ENCODE measurements at places on chromosomes 5 and 9.

- no peak for DNase-seq
Observed at GRCh38 chr9:13377171-13377925, 97.9 kb upstream of the MPDZ start.

DNA sequence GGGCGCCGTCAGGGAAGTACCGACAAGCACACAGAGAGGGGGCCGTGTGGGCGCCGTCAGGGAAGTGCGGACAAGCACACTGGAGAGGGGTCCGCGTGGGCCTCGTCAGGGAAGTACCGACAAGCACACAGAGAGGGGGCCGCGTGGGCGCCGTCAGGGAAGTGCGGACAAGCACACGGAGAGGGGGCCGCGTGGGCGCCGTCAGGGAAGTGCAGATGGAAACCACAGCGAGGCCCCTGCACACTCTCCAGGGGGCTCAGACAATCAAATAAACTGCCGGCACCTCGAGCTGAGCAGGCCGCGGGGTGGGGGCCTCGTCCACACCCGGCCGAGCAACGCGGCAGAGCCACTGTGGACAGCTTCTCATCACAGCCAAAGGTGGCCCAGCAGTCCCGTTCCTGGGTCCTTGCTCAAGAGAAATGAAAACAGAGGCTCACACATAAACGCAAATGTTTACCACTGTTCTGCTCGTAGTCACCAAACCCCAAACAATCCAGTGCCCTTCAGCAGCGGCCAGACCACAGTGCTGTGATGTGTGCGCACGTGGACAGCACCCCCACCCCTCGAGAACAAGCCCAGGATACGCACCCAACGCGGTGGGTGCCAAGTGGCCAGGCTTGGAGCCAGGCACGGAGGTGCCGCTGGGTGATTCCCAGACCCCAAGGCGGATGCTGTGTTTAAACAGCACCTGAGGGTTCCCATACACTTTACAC is 24.7 kb downstream of the TPPP start:
- no peak for DNase-seq

DNA sequence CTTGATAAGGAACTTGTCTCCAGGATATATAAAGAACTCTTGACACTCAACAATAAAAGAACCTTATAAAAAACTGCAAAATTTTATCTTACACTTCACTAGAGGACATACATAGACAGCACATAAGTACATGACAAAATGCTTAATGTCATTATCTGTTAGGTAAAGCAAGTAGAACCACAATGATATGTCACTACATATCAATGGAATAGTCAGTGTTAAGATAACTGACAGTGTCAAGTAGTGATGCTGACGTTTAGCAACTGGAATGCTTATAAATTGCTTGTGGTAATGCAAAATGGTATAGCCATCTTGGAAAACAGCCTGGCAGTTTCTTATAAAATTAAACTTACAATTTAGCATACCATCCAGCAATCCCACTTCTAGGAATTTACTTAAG is 314.1 kb downstream of the KDM4C start:
- DNase-seq, result no peak

DNA sequence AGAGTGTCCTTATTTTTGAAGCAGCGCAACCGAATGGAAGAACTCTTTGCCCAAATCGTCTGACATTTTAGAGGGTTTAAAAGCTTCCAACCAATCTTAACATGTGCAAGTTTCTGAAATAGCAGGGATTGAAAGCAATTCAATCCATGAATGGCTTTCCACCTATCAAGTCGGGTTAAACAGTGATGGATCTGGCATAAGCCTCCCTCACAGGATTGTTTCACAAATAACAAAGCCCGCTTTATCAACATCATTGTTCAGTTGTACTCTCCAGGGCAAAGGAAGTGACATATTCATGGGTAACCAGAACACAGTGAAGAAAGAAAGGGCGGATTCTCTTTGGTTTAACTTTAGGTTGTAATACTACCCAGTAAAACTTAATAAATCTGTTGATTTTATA is 497.3 kb downstream of the MTRR start:
- no peak for DNase-seq

DNA sequence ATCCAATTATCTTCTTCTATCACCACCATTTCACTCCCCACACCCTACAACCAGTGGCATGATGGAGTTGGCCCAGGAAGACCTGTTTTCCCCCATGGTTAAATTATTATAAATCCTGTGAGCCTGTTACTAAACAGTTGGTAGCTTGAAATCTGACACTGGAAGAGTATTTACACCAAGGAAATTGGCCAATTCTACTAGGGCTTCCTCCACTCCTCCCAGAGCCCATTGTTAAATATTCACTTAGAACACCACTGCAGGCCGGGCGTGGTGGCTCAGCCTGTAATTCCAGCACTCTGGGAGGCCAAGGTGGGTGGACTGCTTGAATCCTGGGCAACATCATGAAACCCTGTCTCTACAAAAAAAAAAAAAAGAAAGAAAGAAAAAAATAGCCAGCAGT is 32.4 kb upstream of the CKS2 start:
- no peak for DNase-seq

GRCh38 chr9:117300371-117301110 is 114.3 kb downstream of the ASTN2 start:
- no peak for DNase-seq

DNA sequence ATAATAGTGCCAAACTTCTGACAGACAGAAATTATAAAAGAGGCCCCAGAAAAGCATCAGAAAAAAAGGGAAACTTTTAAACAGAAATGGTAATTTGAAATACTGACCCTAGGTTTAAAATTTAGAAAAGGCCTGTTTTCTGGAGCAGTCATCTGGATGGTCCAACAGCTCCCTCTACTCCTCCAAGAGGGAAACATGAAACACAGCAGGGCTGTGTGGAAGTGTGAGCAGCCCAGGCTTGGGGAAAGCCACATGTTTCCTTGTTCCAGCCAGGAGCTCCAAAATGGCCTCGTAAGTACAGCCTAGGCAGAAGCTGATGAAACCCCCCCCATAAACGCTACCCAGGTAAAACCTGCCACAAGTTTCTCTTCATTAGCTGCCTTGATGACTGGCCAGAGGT is 499.3 kb upstream of the ADAMTS16 start:
- no peak for DNase-seq

- DNase-seq, result no peak
Observed at GRCh38 chr5:111138096-111138495, 45.9 kb downstream of the WDR36 start.

DNA sequence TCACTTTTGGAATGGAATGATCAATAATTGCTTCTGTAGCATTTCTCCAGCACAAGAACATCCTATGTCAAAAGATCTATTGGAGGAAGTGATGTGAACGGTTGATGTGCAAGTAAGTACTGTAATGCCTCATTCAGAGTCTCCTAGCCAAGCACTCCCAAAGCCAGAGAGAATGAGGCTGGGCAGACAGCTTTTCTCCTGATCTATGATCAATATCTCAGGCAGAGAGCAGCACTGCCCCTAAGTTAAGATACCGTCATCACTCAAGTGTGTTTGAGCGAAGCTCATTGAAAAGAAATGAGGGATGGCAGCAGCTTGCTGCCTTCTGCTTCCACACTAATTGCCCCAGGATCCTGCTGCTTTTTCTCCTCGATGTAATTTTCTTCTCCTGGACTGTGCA is 324.1 kb upstream of the GRAMD2B start:
- no peak for DNase-seq

GRCh38 chr5:171363846-171364245 is 23.8 kb upstream of the NPM1 start:
- no peak for DNase-seq

- no peak for DNase-seq
Observed at GRCh38 chr9:126859111-126859510, 1.3 kb upstream of the ZBTB34 start.

- DNase-seq, result no peak
Observed at GRCh38 chr5:156951359-156951758, 11.7 kb downstream of the TIMD4 start.

GRCh38 chr5:136012041-136012804 is 16.6 kb upstream of the TGFBI start:
- DNase-seq, result no peak

GRCh38 chr9:88983865-88984542 is 7.3 kb upstream of the S1PR3 start:
- DNase-seq, result no peak

- DNase-seq, result no peak
Observed at GRCh38 chr5:124088289-124089032, 576.5 kb downstream of the CSNK1G3 start.

GRCh38 chr5:39119404-39120051 is 45.3 kb upstream of the RICTOR start:
- DNase-seq, result no peak

GRCh38 chr9:126953041-126953809 is 38.6 kb downstream of the RALGPS1 start:
- no peak for DNase-seq

- no peak for DNase-seq
Observed at GRCh38 chr5:116411101-116411571, 163.5 kb downstream of the SEMA6A start.

DNA sequence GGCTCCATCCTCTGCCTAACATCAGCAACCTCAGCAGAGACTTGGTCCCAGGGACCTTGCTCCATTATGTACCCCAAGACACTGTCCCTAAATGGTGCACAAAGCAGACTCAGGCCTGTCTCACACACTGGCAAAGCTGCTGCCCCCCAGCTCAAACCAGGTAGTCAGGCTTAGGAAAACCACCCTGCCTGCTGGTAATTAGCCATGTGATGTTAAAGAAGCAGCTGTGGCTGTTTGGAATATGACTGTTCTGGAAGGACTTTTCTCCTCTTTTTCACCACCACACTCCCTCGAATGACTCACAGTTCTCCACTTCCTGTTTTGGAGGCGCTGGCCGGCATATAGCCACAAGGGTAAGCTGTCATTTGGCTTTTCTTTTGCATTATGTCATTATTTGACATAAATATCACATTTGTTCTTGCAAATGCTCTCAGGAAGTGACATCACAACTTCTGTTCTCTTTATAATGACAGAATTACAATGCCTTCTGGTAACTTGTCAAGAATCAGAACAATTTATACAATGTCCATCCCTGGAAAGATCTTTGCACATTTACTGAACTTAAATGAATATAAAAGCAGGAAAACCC is 113.9 kb downstream of the SUSD1 start:
- no peak for DNase-seq

GRCh38 chr5:128412145-128412930 is 125.7 kb downstream of the FBN2 start:
- no peak for DNase-seq

- DNase-seq, result no peak
Observed at GRCh38 chr5:88683506-88684135, 199.4 kb downstream of the MEF2C start.

- no peak for DNase-seq
Observed at GRCh38 chr5:38529955-38530646, 26.3 kb downstream of the LIFR start.

DNA sequence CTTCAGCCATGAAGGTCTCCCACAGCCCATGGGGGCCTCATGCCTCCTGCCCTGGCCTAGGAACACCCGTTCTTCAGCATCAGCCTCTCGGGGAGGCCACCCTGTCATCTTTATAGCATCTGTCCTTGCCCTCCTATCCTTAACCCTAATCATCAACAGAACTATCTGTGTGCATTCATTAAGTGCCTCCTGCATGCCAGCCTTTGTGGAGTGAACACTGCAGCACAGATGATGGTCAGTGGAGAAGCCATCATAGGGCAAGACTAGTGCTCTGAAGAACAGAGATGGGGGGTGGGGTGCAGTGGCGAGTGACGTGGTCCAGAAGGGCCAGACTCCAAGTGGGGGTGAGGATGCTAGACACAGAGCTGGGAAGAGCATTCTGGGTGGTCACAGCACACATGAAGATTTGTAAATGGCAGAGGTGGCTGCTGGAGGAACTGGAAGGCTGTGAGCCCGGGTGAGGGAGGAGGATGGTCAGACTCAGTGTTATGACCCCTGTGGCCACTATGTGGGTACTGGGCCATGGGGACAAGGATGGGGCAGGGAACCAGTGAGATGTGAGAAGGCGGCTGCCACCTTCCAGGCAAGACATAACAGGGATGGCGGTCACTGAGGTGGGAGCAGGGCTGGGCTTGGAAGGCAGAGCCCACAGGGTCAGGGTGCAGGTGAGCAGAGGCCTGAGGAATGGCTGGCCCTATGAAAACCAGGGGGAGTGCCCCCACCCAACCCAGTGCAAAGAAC is 3.6 kb upstream of the CARD19 start:
- DNase-seq, result no peak

DNA sequence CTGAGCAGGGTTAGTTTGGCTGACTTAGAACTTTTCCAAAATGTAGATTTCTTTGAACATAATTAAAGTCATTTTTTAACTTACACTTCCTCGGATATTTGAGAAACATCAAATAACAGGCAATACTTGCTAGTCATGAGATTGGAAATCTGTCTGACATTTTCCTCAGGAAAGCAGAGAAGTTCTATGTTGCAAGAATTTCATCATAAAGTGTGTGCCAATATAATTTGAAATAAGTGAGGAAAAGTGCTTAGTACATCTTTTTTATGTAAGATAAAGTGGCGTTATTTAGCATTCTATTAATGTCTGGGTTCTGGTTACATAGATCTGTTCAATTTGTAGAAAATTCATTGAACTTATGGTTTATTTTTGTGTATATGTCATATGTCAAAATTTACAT is 48.7 kb upstream of the C5orf47 start:
- DNase-seq, result no peak

DNA sequence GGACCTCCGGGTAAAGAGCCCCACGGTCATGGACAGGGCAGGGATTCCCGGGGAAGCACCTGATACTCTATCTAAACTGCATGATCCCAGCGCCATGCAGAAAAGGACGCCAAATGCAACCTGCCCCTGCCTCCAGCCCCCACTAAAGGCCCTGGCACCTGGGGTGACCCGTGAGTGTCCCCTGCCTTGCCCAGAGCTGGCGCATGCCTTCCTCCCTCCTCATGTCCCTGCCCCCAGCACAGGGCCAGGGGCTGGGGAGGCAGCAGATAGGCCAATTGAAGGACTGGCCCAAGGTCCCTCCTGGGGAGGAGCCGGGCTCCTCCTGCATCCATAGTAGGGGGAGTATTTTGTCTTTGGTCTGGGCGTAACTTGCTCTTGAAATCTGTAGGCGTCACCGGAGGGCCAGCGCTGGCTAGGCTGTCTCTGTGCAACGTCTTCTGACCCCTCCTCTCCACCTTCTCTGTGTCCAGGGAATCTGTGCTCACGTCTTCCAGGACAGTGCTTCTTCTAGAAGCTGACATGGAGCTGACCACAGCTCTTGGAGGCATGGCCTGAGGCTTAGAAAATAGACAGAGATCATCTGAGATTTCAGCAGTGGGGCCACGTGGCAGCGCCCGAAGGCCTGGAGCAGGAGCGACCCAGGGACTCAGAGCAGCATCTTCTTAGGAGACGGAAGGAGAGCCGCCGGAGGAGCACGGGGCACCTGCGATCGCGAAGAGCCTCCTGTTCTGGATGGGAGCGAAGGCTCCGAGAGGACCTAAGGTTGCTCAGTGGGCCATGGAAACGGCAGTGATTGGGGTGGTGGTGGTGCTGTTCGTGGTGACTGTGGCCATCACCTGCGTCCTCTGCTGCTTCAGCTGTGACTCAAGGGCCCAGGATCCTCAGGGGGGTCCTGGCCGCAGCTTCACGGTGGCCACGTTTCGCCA is 660 bp downstream of the SPAAR start:
- no peak for DNase-seq

DNA sequence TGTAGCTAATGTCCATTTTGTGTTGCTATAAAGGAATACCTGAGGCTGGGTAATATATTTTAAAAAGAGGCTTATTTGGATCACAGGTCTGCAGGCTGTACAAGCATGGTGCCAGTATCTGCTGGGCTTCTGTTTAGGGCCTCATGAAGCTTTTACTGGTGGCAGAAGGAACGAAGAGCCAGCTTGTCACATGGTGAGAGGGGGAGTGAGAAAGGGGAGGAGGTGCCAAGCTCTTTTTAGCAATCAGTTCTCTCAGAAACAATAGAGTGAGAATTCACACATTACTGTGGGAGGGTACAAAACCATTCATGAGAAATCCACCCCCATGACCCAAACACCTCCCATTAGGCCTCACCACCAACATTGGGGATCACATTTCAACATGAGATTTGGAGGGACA is 340.9 kb downstream of the RASEF start:
- no peak for DNase-seq
